ENCODE measurements at places on chromosomes 16 and 17. TPM values are rescaled to one million over a fixed set of nuclear protein-coding genes. Genes with fewer than 3 reads are reported as not detected.

DNA sequence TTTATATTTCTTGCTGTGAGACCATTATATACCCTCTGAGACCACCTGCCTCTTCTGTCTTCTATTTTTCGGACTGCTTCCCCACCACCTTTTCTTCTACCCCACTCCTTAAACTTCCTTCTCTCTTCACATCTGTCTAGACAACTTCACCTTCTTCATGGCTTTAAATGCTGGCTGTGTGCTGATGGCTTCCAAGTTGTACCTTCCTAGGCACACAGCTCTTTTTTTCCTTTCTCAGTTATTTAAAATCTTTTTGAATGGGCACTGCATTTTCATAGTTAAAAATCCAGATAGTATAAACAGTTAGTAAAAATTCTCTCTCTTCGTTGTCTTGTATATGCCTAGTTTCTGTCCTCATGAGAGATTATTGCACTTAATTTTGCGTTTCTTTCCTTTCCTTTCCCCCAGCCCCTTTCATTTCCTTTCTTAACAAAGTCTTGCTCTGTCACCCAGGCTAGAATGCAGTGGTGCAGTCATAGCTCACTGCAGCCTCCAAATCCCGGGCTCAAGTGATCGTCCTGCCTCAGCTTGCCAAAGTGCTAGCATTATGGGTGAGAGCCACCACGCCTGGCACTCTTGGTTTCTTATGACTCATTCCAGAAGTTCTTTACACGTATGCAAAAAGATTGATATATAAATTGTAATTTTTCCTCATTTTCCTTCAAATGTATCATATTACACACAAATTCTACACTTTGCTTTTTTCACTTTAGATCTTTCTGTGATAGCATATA is 114.3 kb downstream of the NPIPB5 start:
- H3K36me3 ChIP-seq: no peaks in the 10 kb centered on the region
- DNase-seq: no peak
- H3K4me1 ChIP-seq: no peaks in the 10 kb centered on the region
- no peak overlapping the region for H3K27ac ChIP-seq

DNA sequence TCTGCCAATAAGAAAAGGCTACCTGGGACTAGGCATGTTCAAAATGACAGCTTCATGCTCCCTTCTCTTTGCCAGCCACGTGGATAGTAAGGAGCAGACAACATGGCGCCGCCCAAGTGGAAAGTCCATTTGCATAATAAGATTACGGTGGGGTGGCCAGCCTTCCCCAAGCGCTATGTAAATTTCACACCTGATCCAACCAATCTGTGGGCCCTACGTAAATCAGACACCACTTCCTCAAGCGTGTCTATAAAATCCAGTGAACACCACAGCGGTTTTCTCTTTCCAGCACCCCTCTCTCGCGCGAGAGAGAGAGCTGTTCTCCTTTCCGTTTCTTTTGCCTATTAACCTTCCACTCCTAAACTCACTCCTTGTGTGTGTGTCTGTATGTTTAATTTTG is 140.3 kb upstream of the ERCC4 start:
- H3K4me1 ChIP-seq: no peaks in the 10 kb centered on the region
- no peak overlapping the region for H3K27ac ChIP-seq
- H3K27me3 ChIP-seq: no peaks in the 10 kb centered on the region
- no peaks in the 10 kb centered on the region for H3K36me3 ChIP-seq
- H3K4me3 ChIP-seq: no peak overlapping the region

DNA sequence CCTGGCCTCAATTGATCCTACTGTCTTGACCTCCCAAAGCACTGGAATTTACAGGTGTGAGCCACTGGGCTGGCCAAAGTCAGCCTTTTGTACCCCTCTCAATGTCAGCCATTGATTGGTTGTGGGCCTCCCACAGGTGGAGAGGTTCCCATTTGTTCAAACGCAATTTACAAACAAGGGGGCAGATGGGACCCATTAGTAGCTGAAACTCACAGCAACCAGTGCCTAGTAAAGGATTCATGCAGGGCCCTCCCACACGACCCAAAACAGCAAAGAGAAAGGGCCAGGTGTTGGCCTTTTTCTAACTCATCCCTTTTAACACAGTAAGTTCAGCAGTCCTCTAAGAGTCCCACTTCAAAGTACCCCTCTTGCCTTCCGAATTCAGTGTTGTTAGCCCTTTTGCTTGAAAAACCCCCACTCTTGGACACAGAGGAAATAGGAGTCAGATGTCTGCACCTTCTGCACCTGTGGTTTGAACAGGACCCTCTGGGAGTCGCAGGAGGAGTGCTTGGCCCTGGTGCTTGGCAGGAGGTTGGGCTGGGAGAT is 89.2 kb downstream of the PITPNC1 start:
- H3K4me3 ChIP-seq: no peak overlapping the region
- no peaks in the 10 kb centered on the region for H3K36me3 ChIP-seq
- DNase-seq: no peak
- no peak overlapping the region for H3K27ac ChIP-seq
- no peaks in the 10 kb centered on the region for H3K27me3 ChIP-seq

DNA sequence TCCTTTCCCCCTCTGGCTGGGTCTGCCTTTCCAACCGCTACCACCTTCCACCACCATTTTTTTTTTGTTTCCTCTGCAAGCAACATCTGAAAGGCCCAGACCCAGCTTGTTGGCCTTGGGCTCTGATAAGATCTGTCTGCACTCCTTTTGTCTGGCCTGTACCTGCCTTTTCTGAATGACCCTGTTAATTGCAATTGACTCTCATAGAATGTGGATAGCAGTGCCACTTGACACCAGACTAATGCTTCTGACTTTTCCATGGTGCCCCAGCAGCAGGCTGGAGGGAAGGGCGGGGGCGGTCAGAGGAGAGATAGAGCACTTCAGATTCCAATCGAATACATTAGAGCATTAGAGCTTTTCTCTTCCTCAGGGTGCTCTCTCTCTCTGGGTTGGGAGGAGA is 538.9 kb downstream of the WWOX start:
- DNase-seq: no peak
- no peak overlapping the region for H3K27ac ChIP-seq
- no peaks in the 10 kb centered on the region for H3K36me3 ChIP-seq
- H3K4me3 ChIP-seq: no peak overlapping the region
- no peaks in the 10 kb centered on the region for H3K27me3 ChIP-seq

DNA sequence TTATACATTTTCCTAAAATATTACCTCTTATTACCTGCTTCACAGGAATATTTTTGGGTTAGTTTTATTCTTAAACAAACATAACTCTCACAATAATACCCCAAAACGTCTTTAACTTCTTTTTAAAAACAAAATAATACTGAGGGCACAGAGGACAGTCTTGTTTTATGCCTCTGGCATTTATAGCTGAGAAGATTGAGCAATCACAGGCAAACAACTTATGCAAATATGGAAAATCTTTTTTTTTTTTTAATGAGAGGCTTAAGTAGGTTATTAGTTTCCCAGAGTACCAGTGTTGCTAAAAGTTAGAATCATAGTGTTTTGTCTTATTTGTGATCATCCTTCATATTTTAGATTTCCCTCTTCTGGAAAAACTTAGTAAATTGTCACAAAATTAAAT is 195.0 kb downstream of the FTO start:
- peaks cover 37% of the 10 kb centered on the region for H3K4me1 ChIP-seq
- no peaks in the 10 kb centered on the region for H3K27me3 ChIP-seq
- H3K36me3 ChIP-seq: no peaks in the 10 kb centered on the region
- peak; percentile 22 for DNase-seq
- no peak overlapping the region for H3K4me3 ChIP-seq
- no peak overlapping the region for H3K27ac ChIP-seq

- no peaks in the 10 kb centered on the region for H3K36me3 ChIP-seq
- peak; percentile 70 for DNase-seq
- no peak overlapping the region for H3K4me3 ChIP-seq
- H3K4me1 ChIP-seq: peaks cover 16% of the 10 kb centered on the region
- no peaks in the 10 kb centered on the region for H3K27me3 ChIP-seq
These were observed 102.6 kb upstream of the CREBBP start for GRCh38 chr16:3983081-3983520.

DNA sequence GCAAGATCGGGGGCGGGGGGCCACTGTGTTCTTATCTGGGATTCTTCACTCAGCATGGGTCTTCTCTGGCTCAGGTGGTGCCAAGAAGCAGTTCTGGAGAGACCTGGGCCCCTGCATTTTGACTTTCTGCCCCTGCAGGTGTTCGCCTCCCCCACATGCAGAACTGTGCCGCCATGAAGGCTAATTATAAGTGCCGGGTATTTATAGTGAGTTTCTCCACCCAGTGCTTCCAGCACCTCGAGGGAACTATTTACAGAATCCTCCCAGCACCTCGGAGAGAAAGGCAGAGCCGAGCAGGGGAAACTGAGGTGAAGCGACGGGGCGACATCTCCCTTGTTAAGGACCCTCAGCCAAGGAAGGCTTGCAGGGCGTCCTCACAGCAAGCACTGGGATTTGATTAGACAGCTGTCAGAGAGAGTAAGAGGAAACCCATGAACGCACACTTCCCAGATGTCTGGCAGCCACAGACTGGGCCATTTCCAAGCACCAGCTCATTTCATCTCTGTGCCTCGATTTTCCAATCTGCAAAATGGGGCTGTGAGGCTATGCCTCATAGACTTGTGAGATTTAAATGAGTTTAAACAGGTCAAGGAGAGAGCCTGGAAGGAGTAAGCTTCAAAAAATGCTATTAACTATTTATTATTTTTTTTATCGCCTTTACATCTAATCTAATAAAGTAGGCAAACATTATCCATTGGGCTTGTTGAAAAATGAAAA is 36.4 kb upstream of the GRIN2A start:
- no peaks in the 10 kb centered on the region for H3K4me1 ChIP-seq
- DNase-seq: no peak
- H3K36me3 ChIP-seq: no peaks in the 10 kb centered on the region
- peaks cover 54% of the 10 kb centered on the region for H3K27me3 ChIP-seq
- no peak overlapping the region for H3K4me3 ChIP-seq

- peaks cover 1% of the 10 kb centered on the region for H3K4me1 ChIP-seq
- H3K36me3 ChIP-seq: peaks cover 8% of the 10 kb centered on the region
These were observed 22.2 kb upstream of the DRG2 start for GRCh38 chr17:18065546-18065945.

GRCh38 chr17:78395155-78395554 is 16.7 kb downstream of the PGS1 start:
- H3K36me3 ChIP-seq: peaks cover 28% of the 10 kb centered on the region
- H3K4me3 ChIP-seq: no peak overlapping the region
- no peak for DNase-seq

DNA sequence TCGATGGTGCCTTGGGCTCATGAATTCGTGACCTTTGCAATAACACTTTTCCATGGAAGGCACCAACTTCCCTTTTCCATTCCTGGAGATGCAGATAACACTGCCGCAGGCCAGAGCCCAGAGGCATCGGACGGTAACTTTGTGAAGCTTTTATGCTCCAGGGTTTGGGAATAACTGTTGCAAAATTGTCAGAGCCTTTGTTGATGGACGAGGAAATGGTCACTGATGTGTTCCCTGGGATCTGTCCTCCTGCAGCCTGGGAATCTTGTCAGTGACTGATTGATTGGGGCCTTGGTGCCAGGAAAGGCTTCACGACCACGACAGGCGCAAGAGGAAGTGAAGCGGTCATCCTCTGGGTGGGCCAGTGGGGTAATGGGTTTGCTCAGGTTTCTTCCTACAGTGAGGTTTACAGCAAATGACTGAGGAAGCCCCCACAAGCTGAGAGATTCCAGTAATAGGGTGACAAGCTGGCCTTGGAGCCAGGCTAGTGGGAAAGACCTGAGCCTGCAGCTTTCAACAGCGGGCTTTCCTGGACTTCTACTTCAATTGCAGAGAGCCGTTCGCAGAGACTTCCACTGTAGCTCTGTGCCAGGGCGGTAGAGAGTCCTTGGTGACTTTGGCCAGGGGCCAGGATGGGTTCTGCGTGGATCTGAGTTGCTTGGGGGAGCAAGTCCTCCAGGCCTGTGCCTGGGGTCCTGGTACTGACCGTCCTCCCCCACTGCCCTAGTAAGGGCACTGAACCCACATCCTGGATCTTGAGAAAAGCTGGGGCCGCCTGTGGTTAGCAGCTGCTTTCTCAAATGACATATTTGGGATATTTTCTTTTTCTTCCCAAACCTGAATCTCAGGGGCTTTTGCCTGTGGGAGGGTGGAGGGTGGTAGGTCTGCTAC is 37.6 kb downstream of the PGS1 start:
- H3K27me3 ChIP-seq: no peaks in the 10 kb centered on the region
- no peak for DNase-seq
- no peaks in the 10 kb centered on the region for H3K4me1 ChIP-seq

GRCh38 chr17:75566834-75567233 is 20.8 kb upstream of the MYO15B start:
- no peaks in the 10 kb centered on the region for H3K4me1 ChIP-seq
- H3K4me3 ChIP-seq: no peak overlapping the region
- no peaks in the 10 kb centered on the region for H3K27me3 ChIP-seq
- H3K36me3 ChIP-seq: no peaks in the 10 kb centered on the region

GRCh38 chr16:89192956-89193575 is 7.3 kb downstream of the SLC22A31 start:
- H3K27ac ChIP-seq: no peak overlapping the region
- H3K27me3 ChIP-seq: no peaks in the 10 kb centered on the region
- H3K4me1 ChIP-seq: peaks cover 7% of the 10 kb centered on the region
- peak; percentile 90 for DNase-seq
- no peak overlapping the region for H3K4me3 ChIP-seq

DNA sequence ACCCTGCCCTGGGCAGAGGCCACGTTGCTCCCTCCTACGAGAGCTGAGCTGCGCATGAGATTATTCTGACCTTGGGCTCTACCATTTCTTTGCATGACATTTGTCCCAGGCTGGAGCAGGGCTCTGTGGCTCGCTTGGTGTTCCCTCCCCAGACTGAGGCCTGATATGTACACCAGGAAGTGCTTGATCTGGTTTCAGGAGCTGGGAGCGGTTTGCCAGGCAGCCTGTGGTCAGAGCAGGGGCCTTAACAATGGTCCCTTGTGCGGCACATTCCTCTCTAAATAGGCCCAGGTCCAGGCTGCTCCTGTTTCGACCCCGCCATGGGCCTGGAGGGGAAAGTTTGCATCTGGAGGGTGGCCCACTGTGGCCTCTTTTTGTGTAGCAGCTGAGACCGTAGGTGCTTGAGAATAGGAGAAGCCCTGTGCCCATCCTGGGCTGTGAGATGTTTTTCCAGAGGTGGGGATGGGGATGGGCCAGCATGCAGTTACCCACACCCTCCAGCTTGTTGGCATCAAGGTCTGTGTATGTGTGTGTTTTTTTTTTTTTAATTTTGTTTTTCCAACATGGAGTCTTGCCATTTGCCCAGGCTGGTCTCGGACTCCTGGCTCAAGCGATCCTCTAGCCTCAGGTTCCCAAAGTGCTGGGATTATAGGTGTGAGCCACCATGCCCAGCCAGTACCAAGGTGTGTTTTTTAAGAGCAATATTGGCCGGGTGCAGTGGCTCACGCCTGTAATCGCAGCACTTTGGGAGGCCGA is 253.9 kb downstream of the SEC14L1 start:
- DNase-seq: no peak
- H3K4me3 ChIP-seq: no peak overlapping the region
- H3K27ac ChIP-seq: peak overlapping the region; percentile 23
- no peaks in the 10 kb centered on the region for H3K36me3 ChIP-seq

NHLRC4 gene
- total RNA-seq: 0.21 TPM

EVPL gene
- 0.21 TPM for total RNA-seq

Measured in A673 (cell line).